GM23248 (cell line): ENCODE measurements at places on chromosomes 2 and 18. TPM values are rescaled to one million over a fixed set of nuclear protein-coding genes. Genes with fewer than 3 reads are reported as not detected.

GRCh38 chr2:211944572-211944971 is 594.0 kb downstream of the ERBB4 start:
- no peak overlapping the region for H3K27ac ChIP-seq
- no peaks in the 10 kb centered on the region for H3K4me1 ChIP-seq
- no peak for DNase-seq
- no peak overlapping the region for H3K4me3 ChIP-seq

DNA sequence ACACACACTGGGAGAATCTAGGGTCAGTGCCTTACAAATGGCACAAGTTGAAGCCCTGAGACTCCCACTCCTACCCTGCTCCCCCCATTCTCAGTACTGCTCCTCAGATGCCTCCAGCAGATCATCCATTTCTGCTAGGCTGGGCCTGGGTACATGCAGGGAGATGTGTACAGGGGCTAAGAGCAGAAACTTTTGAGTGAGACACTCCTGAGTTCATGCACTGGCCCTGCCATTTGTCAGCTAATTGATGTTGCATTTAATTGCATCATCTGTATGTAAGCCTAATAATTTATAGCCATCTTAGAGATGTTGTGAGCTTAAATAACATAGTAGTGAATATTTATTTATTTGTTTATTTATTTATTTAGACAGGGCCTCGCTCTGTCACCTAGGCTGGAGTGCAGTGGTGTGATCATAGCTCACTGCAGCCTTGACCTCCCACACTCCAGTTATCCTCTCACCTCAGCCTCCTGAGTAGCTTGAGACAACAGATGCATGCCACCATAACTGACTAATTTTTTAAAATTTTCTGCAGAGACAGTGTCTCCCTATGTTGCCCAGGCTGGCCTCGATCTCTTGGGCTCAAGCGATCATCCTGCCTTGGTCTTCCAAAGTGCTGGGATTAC is 4.8 kb upstream of the CASP8 start:
- no peaks in the 10 kb centered on the region for H3K36me3 ChIP-seq
- H3K4me1 ChIP-seq, result peaks cover 15% of the 10 kb centered on the region
- no peak overlapping the region for H3K4me3 ChIP-seq
- H3K27ac ChIP-seq, result no peak overlapping the region
- H3K27me3 ChIP-seq, result no peaks in the 10 kb centered on the region

- no peaks in the 10 kb centered on the region; the same call in 1 of the 2 replicates for H3K27me3 ChIP-seq
- H3K4me1 ChIP-seq, result no peaks in the 10 kb centered on the region
- H3K4me3 ChIP-seq, result no peak overlapping the region
- no peaks in the 10 kb centered on the region for H3K36me3 ChIP-seq
- DNase-seq, result no peak
- H3K27ac ChIP-seq, result no peak overlapping the region
Measured at GRCh38 chr2:119710281-119710680, 31.3 kb downstream of the TMEM177 start.

MOGAT1 gene
- not detected in 2 replicates for total RNA-seq

DNA sequence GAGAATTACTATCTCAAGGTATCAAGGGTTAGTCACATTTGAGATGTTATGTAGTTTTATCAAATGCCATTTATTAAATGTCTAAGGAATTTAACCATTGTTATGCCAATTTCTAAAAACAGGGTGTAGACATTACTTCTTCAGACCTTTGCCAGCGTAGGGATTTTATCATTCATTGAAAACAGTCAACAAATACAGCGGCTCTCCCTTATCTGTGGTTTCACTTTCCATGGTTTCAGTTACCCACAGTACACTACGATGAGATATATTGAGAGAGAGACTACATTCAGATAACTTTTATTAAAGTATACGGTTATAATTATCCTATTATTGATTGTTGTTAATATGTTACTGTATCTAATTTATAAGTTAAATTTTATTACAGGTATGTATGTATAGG is 234.7 kb downstream of the TMX3 start:
- no peaks in the 10 kb centered on the region for H3K27me3 ChIP-seq
- DNase-seq, result no peak
- H3K4me3 ChIP-seq, result no peak overlapping the region
- no peaks in the 10 kb centered on the region for H3K36me3 ChIP-seq
- no peak overlapping the region for H3K27ac ChIP-seq

DNA sequence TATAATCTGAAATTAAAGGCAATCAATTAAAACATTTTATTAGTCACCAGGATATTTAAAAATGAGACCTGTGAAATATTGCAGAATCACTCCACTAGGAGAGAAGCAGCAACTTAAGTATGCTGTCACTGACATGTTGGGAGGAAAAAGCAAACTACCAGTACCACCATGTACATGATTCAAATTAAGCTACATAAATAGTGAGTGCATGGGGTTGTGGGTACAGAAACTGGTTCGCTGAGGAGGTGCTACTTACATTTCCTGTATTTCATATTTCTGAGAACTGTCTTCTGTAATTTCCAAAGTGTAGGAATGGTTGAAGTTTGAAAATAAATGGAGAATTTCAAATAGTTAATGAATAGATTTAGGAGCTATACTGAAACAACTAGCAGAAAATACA is 7.9 kb upstream of the NR4A2 start:
- peak overlapping the region; percentile 99 for H3K4me3 ChIP-seq
- H3K27ac ChIP-seq, result peak overlapping the region; percentile 100
- H3K36me3 ChIP-seq, result no peaks in the 10 kb centered on the region
- H3K27me3 ChIP-seq, result no peaks in the 10 kb centered on the region
- peaks cover 38% of the 10 kb centered on the region for H3K4me1 ChIP-seq
- peak; percentile 44 for DNase-seq

DNA sequence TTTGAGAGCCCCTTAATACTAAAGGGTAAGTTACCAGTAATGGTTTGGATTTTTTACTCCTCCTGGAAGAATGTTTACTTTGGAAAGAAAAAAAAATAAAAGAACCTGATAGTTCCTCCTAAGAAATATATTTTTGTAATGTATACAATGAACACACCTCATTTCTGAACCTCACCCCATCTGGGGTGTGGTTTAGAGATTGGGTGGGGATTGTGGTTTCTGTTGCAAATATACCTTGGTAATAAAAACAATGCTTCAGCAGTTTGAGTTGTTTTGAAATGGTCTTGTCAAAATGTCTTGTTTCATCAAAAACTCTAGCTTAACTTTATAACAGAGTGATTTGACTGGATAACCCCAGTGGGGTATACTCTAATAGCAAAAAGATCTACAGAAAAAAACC is 448.9 kb upstream of the MEIS1 start:
- no peaks in the 10 kb centered on the region for H3K36me3 ChIP-seq
- no peak overlapping the region for H3K27ac ChIP-seq
- H3K4me1 ChIP-seq, result no peaks in the 10 kb centered on the region
- no peaks in the 10 kb centered on the region for H3K27me3 ChIP-seq
- no peak overlapping the region for H3K4me3 ChIP-seq

CFAP65 gene
- total RNA-seq, result not detected in 2 replicates

TCF7L1 gene
- 0.38 and 0.65 TPM in 2 replicates for total RNA-seq

DNA sequence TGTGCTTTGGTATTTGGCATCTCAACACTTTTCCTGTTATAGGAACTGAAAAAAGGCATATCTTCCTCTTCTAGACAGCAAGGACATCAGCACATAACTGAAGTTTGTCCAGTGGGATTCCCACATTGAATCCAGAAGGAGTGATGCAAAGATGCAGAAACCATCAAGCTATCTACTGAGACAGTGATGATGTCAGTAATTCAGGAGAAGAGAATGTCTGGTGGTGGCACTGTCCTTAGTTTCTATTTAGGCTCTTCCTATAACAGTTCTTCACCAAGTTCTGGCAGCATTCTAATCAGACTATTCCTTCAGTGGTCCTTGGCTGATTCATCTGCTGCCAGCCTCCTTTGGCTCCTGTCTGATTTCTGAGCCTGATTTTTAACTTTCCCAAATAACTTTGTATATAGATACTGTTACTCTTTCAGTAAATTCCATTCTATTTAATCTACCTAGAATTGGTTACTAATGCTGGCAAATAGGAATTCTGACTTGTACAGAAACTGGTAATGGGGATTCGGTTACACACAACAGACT is 56.6 kb upstream of the AGPS start:
- H3K36me3 ChIP-seq, result no peaks in the 10 kb centered on the region
- H3K4me1 ChIP-seq, result peaks cover 43% of the 10 kb centered on the region
- H3K27me3 ChIP-seq, result no peaks in the 10 kb centered on the region
- H3K27ac ChIP-seq, result peak overlapping the region; percentile 26
- peak; percentile 55 for DNase-seq
